ENCODE measurements at places on chromosomes 5 and 9. TPM values are rescaled to one million over a fixed set of nuclear protein-coding genes. Genes with fewer than 3 reads are reported as not detected.

SCGB3A1 gene
- total RNA-seq = 24.3 TPM

PALM2AKAP2 gene
- total RNA-seq = not detected

PCDHGB7 gene
- not detected for total RNA-seq

TBC1D9B gene
- 94.6 TPM for total RNA-seq

PRR16 gene
- not detected for total RNA-seq

KCNMB1 gene
- total RNA-seq = not detected

BARHL1 gene
- not detected for total RNA-seq

OR1J2 gene
- 0.69 TPM for total RNA-seq

ZBED3 gene
- 2.8 TPM for total RNA-seq

PJA2 gene
- total RNA-seq = 86.2 TPM

DNA sequence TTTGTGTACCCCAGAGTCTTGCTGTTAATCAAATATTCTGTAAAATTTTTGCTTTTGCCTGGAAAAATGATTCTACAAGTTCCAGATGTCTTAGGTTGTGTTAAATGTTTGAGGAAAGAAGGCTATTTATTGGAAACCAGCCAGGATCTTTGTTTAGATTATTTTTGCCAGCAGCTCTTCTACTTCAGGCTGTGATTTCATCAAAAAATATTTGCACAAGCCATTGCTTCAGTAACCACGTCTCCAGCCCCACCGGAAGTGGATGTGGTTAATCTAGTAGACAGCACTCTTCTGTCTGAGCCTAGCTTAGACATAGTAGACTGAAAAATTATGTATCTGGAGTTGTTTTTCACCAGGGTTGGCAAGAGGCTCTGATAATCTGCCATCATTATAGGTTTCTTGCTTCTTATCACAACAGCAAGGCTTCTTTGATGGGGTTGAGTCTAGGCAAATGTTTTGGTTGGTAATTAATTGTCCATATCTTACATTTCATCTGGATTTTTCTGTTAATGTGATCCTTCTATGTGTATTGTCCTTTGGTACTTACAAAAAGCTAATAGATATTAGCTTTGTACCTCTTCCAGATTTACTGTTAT, 17.1 kb downstream of the KCTD16 start:
- peak; percentile 79 for DNase-seq

- no peak for DNase-seq
These were observed 417 bp downstream of the GABBR2 start for GRCh38 chr9:98708103-98708932.

DNA sequence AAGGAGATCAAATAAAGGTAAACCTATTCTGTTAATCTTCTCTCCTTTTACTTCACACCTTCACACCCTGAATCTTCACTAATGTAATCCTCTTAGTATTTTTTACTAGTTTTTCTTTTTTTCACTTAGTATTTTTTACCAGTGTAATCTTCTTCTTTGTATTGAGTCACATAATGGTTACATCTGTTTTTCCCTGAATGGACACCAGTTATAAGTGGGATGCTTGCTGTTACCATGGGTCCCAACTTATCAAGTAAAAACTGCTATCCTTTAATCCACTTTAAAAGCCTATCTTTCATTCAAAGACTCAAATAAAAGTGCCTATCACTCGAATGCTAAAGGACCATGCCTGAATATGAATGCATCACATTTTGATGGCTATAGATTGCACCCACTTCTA, 15.1 kb downstream of the ZFAND5 start:
- no peak for DNase-seq

- DNase-seq = no peak
These were observed 356.4 kb upstream of the GRAMD2B start for GRCh38 chr5:126066836-126067235.

- DNase-seq = no peak
These were observed 8.7 kb upstream of the IL7R start for GRCh38 chr5:35847961-35848360.

- DNase-seq = no peak
These were observed 14.6 kb upstream of the TRAF1 start for GRCh38 chr9:120941046-120941770.

GRCh38 chr5:32837211-32837610, 126.1 kb downstream of the NPR3 start:
- DNase-seq = no peak

DNA sequence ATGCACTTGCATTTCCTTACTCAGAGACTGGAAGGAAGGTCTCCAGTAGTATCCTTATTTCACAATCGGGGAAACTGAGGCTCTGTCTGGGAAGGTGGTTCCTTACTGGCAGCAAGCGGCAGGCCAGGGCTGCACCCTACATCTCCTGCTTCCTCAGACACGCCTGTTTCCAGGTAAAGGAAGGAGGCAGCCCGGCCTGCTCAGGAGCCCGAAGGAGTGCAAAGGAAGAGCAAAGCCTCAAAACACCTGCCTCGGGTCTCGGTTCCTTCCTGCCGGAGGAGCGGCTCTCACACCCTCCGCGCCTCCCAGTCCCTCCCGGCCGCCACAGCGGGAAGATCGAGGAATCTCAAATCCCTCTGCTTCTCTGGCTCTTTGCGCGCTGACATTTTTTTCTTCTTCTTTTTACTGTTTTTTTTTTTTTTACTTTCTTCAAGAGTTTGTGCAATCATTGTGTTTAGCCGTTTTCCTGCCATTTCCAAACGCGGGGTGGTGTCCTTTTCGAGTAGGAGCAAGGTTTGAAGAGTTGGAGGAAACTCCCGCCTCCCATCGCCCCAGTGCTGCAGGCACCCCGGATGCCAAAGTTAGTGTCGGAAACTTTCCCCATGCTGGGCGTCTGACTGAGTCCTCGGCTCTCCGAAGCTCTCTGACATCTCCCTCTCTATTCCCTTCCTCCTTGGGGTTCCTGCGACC, 1.0 kb downstream of the GGTA1 start:
- no peak for DNase-seq

DNA sequence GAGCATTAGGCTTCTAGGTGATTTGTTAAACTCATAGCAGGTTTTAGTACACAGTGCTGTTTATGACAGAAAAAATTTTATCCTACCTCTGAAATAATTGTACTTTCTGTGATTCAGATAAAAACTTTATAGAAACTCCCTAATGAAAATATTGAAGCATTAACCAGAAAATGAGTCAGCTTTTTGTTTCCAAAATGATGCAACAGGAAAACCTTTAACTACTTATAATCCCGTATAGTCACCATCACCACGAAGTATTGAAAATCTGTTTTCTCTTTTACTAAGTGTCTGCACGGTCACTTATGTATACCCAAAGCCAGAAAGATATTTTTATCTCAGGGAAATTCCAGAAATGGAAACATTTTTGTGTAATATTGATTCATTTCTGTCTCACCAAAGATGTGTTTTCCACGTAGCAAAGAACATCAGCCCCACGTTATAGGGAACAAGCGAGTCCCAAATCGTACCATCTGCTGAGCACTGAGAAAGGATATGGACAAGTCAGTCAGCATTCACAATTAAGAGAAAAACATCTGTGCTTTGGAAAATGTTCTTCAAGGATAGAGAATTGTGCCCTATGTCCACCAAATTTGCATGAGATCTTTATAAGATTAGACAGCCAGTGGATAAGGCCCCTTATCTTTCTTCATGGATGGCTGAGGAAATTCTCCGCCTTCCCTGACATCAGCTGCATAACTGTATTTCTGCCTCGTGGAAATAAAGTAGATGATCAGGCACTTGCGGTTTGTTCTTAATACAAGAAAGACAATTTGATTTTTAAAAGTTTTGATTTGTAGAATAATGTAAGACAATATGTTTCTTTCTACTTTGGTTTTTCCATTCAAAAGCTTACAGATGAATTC, 41.9 kb downstream of the TNFAIP8 start:
- DNase-seq = no peak

GRCh38 chr9:107309271-107309670, 26.2 kb downstream of the RAD23B start:
- DNase-seq = no peak

GRCh38 chr5:21685522-21685921, 1167.6 kb downstream of the CDH12 start:
- no peak for DNase-seq

DNA sequence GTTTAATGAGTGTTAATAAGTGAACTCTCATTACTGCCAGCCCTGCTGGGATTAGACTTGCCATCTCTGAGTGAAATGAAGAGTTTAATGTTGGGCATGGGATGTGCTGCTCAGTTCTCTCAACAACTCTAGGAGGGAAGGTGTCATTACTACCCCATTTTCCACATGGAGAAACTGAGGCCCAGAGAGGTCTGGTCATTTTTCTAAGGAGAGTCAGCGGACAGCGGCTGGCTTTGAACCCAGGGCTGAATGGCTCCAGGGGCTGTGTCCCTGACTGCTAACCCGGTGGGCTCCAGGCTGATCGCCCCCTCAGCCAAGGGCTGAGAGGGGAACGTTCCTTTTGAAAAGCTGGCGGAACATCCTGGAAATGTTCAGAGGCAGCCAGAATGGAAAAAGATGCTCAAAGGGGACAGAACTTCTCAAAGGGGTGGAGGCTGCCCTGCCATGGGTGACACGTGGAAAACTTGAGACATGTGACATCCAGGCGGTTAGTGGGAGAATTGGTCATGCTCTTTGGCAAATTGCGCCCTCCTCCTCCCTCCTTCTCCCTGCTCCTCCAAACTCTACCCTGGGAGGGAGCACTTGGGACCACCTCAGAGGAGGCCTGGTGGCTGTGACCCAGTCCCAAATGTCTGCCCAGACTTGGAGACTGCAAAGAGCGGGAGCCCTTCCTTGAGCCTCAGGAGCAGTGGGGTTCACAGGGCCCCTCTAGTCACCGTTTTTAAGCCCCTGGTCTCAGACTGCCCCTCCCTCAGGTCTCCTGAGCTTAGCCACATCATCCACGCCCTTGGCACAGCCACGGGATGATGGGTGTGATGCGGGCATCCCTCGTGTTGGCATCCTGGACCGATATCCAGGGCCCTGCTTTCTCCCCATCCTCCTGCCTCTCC, 28.7 kb downstream of the DNM1 start:
- DNase-seq = no peak

- DNase-seq = no peak
These were observed 2.8 kb downstream of the CKS2 start for GRCh38 chr9:89313842-89314241.

DNA sequence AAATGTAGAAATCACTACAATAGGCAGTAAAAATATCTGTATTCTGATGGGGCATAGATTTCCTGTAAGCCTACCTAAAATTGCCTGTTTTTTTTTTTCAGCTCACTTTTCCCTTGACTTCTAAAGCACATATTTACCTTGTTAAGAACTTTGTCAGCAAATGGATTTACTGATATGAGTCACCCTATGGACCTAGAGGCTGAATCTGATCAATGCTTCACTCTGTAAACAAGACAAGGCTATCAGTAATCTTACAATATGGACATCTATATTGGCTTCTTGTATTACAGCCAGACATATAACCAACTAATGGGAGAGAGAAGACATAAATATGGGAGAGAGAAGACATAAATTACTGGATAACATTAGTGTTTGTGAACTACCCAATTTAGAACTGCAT, 792.7 kb upstream of the CHD1 start:
- DNase-seq = no peak

DNA sequence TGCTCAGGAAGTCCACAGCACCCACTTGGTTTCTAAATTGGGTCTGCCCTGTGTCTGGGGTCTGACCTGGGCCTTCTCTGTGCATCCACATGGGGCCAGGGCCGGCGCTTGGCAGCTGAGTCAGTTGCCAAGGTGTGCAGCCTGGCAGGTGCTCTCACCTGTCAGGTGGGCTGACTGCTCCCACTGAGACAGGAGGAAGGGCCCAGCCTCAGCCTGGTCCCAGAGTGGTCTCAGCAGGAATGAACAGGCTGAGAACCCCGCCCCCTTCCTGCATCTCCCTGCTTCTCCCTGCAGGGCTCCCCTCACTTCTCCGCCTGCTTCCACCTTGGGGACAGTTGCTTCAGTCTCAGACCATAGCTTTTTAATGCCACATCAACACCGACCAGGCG, 60.5 kb downstream of the BARX1 start:
- DNase-seq = no peak

- no peak for DNase-seq
These were observed 25.5 kb downstream of the DAB2IP start for GRCh38 chr9:121676926-121677325.

DNA sequence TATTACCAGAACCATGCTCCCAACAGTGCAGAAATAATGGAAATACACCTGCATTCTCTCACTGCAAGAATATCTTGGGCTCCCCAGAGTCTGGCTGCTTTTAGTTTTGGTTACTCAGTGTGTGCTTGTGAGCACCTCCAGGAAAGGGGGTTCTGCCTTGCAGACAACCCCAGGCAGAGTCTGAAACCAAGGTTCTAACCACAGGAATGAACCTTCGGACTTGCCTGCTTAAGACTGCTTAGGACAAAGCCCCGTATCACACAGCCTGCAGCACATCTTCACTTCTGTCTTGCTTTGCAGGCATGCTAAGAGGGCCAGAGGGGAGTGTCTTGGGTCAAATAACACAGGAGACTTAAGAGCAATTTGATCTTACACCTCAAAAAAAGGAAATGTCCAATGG, 94.8 kb upstream of the SPATA31C2 start:
- DNase-seq = no peak

- no peak for DNase-seq
These were observed 140.6 kb downstream of the ERCC6L2 start for GRCh38 chr9:96015876-96016686.

DNA sequence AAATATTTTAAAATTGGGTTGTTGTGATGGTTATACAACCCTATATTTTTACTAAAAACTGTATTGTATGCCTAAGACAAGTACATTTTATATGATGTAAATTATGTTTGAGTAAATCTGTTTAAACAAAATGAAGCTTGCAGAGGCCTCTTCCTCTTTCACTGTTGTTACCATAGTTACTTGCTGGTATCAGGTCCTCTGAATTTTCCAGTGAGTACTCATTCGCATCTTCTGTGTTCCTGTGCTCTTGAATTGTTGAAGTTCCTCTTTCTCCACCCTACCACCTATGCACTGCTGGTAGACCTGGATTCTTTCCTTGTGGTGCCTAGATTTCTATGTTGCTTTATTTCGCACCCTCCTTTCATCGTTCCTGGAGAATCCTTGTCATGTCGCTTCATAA, 938.5 kb upstream of the ACO1 start:
- no peak for DNase-seq

GRCh38 chr5:176793343-176793699, 17.0 kb upstream of the UNC5A start:
- DNase-seq = no peak

DNA sequence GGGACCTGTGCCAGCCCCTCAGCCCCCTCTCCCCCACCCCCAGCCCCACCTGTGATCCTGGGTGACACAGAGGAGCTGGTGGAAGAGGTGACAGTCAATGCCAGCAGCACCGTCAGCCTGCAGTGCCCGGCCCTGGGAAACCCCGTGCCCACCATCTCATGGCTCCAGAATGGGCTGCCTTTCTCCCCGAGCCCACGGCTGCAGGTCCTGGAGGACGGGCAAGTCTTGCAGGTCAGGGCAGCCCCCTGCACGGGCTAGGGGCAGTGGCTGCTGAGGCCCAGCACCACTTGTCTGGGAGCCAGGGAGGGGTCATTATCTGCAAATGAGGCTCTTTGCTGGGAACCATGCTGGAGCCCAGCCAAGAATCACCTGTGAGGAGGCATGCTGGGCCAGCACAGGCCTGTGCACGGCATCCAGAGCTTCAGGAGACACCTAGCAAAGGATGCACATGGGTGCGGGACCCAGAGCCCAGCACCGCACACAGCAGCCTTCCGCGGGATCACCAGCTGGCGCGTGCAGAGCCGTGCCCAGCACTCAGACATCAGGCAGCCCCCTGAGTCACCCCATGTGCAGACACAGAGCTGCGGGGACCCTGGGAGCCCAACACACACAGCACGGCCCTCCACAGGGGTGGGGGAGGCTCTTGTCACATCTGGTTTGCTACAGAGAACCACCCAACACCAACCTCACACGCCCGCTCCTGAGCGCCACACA, 62.0 kb upstream of the ASS1 start:
- DNase-seq = no peak
